NCI-H2029 treated with DMSO at 0.1 percent for 48 hours (cell line): ENCODE measurements at places on chromosomes 3 and 15.

DNA sequence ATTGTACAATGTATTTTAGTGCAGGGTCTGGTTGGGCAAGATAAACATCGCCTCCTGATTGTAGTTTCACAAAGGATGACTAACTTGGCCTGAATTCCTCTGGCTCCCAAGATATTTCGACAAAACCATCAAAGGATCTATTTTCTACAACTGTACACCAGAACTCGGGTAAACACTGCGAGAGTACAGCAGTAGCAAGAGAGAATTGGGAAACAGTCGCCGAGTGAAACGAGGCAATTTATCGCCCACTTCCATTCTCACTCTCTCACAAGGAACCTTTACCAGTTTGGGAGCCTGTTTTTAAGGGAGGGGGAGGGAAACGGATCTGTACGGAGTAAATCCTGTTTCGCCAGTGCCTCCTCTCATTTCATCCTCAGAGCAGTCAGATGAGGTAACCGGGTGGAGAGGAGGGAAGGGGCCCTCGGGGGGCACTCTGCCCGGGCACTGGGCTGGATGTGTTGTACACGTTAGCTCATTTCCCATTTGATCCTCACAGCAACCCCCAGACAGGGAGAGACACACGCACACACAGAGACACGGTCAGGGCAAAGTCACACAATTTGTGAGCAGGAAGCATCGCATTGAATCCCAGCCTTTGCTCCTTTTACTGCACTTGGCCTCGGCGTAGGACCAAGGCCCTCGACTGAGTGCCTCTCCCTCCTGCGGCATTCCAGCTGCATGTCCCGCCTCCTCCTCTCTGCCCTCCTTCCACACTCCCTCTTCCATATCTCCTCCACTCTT is 120.1 kb downstream of the LIPC start:
- DNase-seq, result no peak

DNA sequence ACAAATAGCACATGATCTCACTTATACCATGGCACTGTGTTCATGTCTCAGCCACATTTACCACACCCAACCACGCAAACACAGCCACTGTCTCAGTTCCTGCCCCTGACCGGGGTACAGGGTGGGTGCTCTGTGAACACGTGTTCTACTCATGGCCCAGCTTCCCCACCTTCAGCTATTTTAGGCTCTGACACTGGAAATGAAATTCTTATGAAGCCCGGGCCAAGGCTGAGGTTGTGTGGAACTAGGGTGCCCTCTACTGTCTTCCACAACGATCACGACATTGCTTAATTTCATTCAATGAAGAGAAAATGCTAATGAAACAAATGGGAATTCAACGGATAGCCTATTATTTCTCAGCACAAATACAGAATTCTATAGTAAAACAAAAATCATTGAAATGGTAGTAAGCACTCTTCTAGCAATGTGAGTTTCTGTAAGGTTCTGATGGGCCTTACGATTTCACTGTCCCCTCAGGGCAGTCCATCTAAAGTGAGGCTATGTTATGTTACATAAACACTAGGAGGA is 2.1 kb upstream of the GABRA5 start:
- peak; percentile 17 for DNase-seq

- DNase-seq, result no peak
Measured at GRCh38 chr3:102866845-102867244, 432.0 kb downstream of the ZPLD1 start.

DNA sequence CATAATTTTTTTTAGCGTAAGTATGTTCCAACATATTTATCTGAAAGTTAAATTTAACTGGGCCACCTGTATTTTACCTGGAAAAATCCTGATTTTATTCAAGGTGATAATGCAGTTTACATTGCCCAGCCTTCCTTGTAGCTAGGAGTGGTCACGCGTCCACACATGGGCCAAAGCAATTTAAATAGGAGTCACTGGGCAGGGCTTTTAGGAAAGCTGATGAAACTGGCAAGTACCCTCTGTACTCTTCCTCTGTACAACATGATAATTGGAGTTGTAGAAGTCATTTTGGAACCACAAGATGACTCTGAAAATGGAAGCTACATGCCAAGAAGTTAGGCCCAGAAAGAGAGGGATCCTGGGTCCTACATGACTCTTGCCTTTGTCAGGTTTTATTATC is 9.5 kb downstream of the BTD start:
- DNase-seq, result no peak

GRCh38 chr15:92391640-92392039 is 2.0 kb upstream of the ST8SIA2 start:
- no peak for DNase-seq

- no peak for DNase-seq
Measured at GRCh38 chr15:69232765-69233164, 65.9 kb upstream of the PAQR5 start.

GRCh38 chr3:63724987-63725386 is 72.5 kb downstream of the SNTN start:
- no peak for DNase-seq

DNA sequence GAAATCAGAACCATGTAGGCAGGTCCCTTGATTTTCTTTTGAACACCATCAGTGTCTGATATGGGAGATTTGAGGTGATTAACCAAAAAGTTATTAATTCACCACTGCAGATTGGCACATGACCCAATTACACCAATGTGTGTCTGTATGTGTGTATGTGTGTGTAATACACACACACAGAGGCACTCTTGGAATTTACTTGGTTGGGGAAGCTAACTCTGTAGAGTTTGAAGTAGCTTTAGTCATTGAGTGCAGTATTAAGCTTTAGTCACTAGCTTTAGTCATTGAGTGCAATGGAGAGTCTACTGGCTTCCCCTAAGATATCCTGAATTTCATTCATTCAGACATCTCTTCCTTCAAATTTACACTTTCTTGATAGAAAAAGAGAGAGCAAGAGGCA is 109.4 kb upstream of the C15orf61 start:
- DNase-seq, result no peak

GRCh38 chr3:55434789-55435188 is 52.3 kb downstream of the WNT5A start:
- no peak for DNase-seq

DNA sequence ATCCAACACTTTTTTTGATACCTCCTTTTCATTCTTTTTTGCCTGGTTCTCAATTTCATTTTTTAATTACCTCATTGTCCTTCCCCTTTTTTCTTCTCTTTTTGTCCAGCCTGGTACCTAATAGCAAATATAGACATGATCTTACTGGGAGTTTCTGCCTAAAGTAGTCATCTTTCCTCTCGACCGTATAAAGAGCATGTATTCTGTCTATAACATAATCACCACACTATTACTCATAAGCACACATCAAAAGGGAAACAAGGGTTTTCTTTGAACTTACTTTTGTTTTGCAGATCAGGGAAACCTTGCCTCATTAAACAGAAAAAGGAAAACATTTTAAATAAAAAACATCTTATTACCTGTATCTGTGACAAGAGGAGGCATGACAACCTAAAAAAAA is 33.0 kb downstream of the FAM98B start:
- no peak for DNase-seq
